Cerebellum (tissue), 4 donors: ENCODE measurements at places on chromosomes 16 and 17.

GRCh38 chr16:90004577-90004976 is 14.7 kb downstream of the DBNDD1 start:
- no peak for DNase-seq

DNA sequence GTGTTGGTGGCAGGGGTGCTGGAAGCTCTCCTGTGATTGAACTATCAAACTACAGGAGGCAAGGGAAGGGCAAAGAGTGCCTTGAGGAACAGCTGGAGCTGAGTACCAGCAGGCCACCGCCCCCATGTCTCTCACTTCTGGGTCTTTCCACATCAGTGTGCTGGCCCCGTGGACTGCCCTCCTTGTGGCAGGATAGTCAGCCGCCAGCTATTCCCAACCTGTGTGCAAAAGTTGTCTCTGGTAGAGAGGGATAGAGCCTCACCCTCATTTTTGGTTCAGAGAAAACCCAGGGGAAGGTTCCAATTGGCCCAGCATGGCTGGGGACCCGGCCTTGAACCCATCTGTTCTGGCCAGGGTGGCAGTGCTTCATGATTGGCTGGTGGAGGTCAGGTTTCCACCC is 211.8 kb downstream of the IRF8 start:
- no peak for DNase-seq

DNA sequence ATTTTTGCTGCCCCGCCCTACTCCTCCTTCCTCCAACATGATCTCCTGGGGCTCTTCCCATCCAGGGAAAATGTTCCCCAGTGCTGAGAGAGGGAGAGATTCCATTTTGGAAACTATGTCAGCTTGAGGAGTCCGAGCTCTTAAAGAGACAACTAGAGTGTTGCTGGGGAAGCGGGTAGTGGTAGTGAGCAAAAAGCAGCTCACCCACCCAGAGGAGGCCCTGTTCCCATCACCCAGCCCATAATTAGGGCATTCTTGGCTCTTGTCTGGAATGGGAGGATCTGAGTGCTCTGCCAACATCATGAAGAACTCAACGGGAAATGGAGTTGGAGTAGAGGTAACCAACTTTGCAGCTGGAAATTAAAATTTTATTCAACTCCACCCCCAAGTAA is 9.1 kb upstream of the MSL1 start:
- DNase-seq: no peak

- no peak for DNase-seq
Measured at GRCh38 chr16:75402159-75402820, 31.0 kb downstream of the CFDP1 start.

DNA sequence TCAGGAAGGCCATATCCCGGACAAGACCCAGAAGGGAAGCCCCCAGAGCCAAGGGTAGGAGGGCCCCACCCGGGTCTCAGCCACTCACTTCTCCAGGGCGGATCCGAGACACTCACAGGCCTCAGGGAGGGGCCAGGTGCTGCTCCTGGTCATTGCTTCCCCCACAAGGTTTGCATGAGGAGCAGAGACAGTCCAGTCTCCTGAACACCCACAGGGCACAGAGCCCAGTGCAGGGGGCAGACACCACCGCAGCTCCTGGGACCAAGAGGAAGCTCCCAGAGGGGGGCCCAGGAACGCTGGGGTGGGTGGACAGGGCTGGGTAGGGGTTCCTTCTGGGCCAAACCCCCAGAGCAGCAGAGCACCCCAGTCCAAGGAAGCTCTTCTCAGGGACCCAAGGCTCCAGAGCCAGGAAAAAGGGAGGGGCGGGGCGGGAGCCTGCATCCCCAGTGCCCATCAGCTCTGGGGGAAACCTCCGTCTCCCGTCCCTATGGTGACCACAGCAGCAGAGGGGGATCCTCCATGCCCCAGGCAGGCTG is 709 bp upstream of the MRPL28 start:
- DNase-seq: no peak

DNA sequence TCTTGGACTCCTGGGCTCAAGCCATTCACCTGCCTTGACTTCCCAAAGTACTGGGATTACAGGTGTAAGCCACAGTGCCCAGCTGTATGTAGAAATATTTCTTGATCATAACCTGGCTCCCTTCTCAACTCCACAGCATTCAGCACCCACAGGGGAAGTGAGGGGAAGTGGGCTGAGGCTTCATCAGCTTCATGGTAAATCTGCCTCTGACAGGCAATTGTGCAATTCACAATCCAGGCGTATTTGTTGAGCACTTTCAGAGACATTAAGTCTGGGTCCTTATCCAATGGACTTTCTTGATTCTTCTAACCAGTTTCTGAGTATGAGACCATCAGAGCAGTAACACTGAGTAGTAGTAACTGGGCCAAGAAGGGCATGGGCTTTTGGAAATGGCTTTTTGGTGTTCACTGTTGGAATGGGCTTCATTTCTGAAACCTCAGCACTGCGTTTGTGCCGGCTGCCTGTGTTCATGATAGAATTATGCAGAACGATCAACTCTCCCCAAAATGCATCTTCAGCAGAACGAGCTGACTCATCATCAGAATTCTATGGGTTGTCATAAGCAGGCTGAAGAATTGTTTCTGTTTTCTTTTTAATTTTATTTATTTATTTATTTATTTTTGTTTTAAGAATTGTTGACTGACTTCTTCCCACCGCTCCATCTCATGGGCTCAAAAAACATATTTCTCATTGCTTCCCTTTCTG is 28.9 kb downstream of the FAM20A start:
- no peak for DNase-seq

DNA sequence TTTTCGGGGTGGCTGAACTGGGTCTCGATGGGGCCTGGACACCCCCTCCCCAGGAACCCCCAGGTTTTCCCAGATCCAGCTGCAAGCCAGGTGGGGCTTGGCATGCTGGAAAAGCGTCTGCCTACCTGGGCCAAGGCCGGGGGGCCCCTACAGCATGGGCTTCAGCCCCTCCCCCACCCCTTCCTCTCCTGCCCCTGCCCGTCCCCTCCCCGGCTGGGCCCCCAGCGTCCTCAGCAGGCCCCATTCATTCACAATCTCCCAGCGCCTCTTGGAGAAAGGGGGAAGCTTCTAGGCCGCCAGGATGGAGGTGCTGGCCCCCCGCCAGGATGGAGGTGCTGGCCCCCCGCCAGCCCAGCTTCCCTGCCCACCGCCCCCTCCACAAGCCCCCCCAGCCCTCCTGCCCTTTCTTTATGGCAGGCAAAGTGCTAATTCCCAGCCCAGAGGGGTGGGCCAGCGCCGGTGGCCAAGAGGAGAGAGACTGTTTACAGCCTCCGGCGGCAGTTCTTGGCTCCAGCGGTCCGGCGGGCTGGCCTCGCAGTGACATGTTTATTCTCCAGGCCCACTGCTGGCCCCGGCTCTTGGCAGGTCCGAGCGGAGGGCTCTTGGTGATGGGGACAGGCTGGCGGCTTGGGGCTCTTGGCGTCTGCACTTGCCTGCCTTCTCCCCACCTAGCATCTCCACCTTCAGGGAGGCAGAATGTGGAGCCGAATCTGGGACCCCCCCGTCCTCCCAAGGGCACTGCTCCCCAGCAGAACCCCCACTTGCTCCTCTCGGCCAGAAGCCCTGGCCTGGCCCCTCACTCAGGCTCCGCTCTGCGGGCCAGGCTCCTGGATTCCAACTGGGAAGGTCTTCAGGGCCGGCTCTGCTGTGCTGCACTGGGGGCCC is 94.4 kb upstream of the CIBAR2 start:
- peak; percentile 80 for DNase-seq

- no peak for DNase-seq
Measured at GRCh38 chr17:59760160-59760559, 52.7 kb downstream of the VMP1 start.

GRCh38 chr16:62821824-62822223 is 785.6 kb upstream of the CDH8 start:
- DNase-seq: no peak

DNA sequence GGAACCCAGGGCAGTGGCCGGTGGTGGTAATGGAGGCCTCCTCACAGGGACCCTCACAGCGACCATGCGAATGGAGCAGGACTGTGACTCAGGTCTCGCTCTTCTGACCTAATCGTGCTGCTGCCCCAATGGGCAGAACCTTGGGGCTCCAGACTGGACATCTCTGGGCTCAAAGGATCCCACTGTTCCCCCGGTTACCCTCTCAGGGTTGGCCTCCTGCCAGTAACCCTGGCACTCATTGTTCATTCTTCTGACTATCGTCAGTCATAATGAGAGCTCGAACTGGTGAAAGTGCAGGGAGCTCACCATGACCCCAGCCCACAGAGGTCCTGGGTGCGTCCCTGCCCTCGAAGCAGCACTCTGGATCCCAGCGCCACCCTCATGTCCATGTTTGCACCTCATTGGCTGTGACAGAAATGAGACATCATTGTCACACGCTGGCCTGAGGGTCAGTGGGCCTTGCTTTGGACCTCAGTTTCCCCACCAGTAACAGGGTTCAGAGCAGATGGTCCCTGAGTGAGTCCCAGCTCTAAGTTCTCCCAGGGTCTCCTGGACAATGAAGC is 4.0 kb upstream of the NPRL3 start:
- DNase-seq: no peak

DNA sequence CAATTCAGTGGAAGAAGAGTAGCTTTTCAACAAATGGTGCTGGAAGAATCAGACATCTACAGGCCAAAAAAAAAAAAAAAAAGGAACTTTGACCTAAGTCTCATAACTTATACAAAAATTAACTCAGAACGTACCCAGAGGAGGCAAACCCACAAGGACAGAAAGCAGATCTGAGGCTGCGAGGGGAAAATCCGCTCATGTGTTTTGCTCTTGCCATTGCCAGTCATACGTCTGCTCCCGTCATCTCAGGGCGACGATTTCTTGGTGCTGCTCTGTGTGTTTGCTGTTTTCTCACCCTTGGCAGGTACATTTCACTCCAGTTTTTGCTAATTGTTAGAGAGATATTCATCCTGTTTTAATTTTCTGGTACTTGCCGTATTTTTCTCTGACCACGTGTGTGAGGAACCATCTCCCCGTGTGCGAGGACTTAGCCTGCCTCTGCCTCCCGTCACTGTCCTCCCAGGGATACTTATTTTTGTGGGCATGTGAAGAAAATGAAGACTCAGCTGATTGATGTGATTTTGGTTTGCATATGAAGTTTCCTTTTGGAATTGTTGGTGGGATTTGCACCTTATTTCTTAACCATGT is 33.4 kb upstream of the ACSF3 start:
- no peak for DNase-seq

GRCh38 chr16:26204138-26204537 is 512.4 kb downstream of the HS3ST4 start:
- no peak for DNase-seq

DNA sequence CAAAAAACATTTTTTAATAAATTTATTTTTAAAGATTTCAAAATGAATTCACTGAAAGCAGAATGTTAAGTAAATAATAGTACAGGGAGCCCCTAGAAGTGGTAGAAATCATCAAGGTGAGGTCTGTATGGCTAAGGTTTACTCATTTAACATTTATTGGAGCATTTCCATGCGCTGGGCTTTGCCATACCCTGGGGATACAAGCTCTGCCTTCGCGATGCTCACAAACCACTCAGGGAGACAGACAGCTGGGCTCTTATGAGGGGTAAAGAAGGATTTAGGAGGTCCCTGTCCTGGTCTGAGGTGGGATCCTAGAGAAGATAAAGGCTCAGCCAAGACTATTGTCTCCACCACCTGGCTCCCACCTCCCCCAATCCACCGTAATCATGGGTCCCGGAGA is 11.3 kb upstream of the LPCAT2 start:
- no peak for DNase-seq

GRCh38 chr16:50282010-50282538 is 15.7 kb downstream of the ADCY7 start:
- DNase-seq: no peak

DNA sequence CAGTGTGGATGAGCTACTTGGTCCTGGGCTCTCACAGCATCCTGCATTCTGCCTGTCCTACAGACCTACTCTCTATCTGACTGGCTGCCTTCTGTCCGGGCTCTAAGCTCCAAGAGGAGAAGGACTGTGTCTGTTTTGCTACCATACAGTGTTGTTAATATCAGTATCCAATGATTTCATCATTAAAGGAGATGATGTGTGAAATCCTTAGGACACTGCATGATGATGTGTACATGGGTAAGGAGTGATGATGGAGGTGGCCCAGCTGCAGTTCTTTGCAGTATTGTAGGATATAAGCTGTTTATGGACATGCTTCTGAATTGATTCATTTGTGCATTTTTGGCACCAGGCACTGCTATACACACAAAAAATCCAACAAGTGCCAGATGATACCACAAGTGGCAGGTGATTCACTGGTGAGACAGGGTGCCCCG is 536.9 kb upstream of the CDH11 start:
- DNase-seq: no peak

GRCh38 chr16:351804-352520 is 561 bp downstream of the AXIN1 start:
- no peak for DNase-seq

GRCh38 chr16:86953631-86954391 is 363.4 kb downstream of the C16orf95 start:
- DNase-seq: no peak

- no peak for DNase-seq
Measured at GRCh38 chr16:64996641-64997040, 125.2 kb downstream of the CDH11 start.

DNA sequence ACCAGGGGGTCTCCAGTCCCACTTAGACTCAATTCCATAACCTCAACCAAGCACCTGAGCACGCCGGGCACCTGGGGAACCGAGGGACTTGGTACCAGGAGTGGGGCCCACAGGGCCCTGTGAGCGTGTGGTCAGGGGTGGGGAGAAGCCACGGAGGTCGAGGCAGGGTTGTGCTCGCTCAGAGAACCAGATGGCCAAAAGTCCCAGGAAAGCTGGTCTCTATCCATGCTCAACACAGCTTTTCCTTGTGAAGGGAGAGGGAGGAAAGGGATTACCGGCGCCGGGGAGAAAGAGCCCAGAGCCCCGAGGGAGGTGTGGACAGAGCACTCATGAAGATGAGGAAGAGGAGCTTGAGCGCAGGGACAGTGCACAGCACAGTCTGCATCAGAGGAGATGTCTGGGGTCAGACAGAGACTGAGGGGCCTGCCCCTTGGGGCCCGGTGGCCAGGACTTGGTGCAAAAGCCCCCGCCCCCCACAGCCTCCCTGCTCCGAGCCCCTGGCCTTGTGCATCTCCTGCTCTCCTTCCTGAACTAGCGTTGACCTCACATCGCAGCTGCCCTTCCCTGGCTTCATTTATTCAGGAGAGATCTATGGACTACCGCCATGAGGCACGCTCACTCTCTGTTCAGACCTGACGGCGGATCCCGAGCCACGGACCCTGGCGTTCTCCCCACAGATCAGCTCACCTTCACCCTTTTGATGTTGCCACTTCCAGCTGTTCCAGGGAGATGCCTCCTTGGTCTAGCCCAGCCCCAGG is 355.4 kb upstream of the TNRC6C start:
- DNase-seq: no peak

- DNase-seq: no peak
Measured at GRCh38 chr17:63774969-63775265, 947 bp downstream of the DDX42 start.

GRCh38 chr17:76151896-76152454 is 10.9 kb upstream of the FOXJ1 start:
- DNase-seq: no peak

GRCh38 chr17:72056155-72056554 is 64.7 kb upstream of the SOX9 start:
- DNase-seq: no peak

- DNase-seq: no peak
Measured at GRCh38 chr17:6648181-6648580, 3.2 kb downstream of the MED31 start.

DNA sequence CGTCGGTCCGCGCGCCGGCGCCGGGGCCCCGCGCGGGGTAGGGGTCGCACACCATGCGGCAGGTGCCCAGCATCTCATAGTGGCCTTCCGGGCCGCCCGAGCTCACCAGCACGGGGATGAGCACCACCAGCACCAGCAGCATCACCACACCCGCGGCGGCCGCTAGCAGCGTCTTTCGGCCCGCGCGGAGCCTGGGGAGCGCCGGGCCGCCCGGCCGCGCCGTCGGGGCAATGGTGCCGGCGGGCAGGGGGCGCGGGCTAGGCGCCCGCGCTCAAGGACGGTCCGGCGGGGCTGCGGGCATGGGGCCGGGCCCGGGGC is 237 bp downstream of the C1QL1 start:
- DNase-seq: no peak
